NCI-H526 (cell line): ENCODE measurements at places on chromosomes 13 and 19.
A peak's percentile ranks its signal among the peaks of the same experiment; 100 is the strongest.

- peak; percentile 74 for DNase-seq
Observed at GRCh38 chr13:99892196-99892613, 79.4 kb downstream of the ZIC5 start.

DNA sequence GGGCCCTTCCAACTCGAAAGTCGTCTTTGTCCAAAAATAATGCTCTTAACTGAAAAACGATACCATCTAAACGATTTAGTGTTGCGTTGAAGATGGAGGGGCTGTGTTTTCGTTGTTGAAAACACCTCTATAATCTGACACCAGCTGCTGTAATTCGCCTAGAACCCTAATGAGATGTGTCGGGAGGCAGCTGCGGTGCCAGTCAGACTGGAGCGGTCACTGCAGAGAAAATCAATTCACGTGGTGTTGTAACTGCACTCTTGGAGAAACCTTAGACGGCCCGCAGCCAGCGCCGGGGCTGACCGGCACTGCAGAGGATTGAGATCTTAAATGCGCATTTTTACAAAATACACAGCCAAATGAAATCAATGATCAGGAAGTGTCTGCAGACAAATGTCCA, 339.1 kb downstream of the ZNF536 start:
- peak; percentile 22 for DNase-seq

GRCh38 chr19:11016631-11017030, 55.8 kb downstream of the SMARCA4 start:
- no peak for DNase-seq

DNA sequence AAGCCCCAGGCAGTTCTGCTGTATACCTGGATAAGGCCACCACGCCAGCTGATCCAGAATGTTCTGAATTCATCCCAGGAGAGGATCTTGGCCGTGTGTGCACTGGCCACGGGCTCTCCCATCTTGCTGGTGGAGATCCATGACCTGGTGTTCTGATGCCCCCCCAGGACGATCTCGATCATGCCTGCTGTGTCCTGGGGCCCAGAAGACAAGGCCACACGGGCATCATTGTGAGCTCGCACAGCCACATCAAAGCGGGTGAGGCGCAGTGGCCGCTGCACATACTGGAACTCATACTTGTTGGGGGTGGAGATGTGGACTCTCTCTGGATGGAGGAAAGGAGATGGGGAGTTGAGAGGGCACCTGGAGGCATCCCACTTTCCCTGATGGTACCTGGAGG, 40.1 kb downstream of the F2RL3 start:
- no peak for DNase-seq

DNA sequence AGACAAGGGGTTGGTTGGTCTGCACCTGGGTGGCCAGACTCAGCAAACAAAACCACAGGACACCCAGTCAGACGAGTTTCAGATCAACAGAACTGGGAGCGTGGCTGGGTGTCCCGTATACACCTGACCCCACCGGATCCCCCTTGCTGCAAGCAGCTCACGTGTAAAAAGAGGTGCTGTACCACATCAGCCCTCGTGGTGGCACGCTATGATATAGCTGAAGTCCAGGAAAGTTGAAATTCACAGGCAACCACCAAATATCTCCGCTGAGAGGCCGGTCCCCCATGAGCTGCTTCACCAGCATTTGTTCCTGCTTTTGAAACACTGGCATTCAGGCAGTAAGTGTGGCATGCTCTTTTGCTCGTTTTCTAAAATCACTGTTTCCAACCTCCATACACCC, 92.3 kb downstream of the TUBA3C start:
- DNase-seq: peak; percentile 10
